Spinal cord (tissue), 10 donors: ENCODE measurements at places on chromosomes 7 and 10. TPM values are rescaled to one million over a fixed set of nuclear protein-coding genes. Genes with fewer than 3 reads are reported as not detected.

HOXA3 gene
- total RNA-seq: 6.2 TPM

USP6NL gene
- total RNA-seq: 30.2 TPM

PCGF6 gene
- 11.4 TPM for total RNA-seq

ADIRF gene
- 23.9 TPM for total RNA-seq

ALOX5 gene
- total RNA-seq: 9.3 TPM

ZNRF2 gene
- 28.1 TPM for total RNA-seq
